ENCODE measurements at places on chromosomes 13 and 19.

GRCh38 chr13:109628251-109628699 is 158.1 kb downstream of the IRS2 start:
- DNase-seq, result no peak

GRCh38 chr13:39025433-39025839 is 12.5 kb downstream of the PROSER1 start:
- no peak for DNase-seq

- no peak for DNase-seq
Measured at GRCh38 chr13:109840201-109840892, 54.0 kb upstream of the IRS2 start.

- no peak for DNase-seq
Measured at GRCh38 chr19:30202060-30202600, 170.1 kb upstream of the ZNF536 start.

DNA sequence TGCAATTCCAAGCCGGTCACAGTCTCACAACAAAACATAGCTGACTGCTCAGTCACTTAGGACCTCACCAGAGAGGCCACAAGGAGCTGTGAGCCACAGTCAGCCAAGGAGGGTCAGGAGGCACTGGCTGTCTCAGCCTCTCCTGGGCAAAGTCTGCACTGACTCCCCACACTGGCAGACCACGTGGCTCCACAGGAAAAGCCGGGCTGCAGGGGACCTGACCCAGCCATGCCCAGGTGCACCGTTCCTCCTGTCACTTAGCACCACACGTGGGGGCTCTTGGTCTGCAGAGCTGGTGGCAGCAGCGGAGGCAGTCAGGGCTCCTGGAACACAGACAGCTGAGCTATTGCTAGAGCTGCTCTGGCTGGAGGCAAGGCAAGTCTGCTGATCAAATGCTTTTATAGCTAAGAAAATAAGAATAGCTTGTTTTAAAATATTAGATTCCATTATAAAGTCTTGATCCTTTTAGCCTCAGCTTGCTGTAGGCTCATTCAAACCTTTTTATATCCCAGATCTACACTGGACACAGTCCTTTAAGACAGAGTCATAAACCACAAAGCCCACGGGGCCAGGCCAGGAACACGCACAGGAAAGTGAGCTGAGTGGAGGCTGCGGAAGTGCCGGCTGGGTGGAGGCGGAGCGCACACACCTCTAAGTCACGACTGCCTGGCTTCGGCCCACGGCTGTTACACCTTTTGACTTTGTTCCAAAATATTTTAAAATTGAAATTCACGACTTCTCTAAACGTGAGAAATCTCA is 744.1 kb downstream of the UQCRFS1 start:
- DNase-seq, result no peak

DNA sequence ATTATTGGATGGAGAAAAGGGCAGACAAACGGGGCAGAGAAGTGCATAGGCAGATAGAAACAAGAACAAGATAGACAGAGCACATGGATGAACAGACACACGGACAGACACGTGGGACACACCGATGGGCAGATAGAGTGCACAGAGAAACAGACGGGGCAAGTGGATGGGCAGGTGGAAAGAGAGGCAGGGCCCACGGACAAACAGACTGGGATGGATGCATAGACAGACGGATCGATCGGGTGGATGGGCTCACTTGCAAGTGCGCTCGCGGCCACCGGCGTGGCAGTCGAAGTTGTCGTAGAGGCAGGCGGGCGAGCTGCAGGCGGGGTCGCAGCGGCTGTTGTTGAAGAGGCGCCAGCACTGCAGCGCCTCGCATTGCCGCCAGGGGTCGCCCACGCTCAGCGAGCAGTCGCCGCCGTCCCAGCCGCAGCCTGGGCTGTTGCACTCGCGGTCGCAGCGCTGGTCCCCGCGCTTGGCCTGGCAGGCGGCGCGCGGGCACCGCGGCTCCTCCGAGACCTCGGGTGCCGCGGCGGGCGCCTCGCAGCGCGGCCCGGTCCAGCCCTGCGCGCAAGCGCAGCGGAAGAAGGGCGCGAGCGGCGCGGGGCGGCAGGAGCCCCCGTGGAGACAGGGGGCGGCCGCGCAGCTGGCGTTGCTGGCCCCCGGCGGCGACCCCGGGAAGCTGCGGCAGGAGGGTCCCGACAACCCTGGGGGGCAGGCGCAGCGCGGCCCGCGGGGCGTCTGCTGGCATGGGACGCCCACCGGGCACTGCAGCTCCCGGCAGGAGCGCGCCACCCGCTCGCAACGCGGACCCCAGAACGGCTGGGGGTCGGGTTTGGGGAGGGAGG is 23.3 kb downstream of the NOTCH3 start:
- peak; percentile 59 for DNase-seq

- no peak for DNase-seq
Measured at GRCh38 chr13:78084401-78084800, 165.8 kb upstream of the EDNRB start.

DNA sequence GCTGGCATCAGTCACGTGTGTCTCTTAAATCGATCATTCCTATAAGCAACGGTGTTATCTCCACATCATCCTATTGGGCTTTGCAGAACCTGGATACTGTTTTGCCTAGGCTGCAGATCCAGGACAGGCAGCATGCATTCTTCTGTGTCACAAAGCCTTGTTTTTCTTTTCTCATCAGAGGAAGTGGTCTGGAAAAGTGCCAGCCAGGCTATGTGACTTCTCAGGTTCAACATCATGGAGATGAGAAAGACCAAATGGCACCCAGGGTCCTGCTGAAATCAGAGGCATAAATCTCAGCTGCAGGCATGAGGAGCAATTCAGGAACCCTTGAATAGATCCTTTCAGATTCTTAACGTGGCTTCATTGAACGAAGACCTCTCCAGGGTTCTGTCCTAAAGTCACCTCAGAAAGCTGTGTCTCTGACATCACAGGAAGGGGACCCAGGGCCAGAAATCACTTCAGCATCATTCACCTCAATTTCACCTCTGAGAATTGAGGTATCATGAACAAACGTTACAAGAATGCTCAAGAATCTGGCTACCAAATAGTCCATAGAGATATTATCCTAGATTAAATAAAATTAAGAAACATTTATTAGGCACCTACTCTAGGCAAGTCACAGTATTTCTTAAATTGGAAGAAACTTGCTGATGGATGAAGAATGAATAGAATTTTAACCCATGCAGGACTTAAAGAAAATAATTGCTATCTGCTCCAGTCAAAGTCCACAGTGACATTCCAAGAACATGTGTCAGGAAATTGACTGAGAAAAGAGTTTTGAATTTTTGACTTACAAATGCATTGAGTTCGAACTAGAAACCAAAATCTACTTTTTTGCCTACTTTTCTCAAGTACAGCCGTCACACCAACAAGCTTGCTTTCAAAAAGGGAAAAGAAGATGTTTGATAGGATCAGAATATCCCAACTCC is 124.1 kb downstream of the COG6 start:
- no peak for DNase-seq

DNA sequence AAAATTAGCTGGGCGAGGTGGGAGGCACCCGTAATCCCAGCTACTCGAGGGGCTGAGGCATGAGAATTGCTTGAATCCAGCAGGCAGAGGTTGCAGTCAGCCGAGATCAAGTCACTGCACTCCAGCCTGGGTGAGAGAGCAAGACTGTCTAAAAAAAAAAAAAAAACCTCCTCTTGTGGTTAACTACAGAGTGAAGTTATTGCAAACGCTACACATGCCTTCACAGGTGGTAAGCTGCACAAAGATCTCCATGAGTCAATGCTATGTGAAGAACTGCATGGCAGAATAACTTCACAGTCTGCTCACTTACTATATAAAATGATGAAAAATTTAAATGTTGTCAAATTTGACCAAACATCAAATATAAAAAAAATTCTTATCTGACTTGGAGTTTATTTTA is 436.8 kb downstream of the FGF14 start:
- no peak for DNase-seq

DNA sequence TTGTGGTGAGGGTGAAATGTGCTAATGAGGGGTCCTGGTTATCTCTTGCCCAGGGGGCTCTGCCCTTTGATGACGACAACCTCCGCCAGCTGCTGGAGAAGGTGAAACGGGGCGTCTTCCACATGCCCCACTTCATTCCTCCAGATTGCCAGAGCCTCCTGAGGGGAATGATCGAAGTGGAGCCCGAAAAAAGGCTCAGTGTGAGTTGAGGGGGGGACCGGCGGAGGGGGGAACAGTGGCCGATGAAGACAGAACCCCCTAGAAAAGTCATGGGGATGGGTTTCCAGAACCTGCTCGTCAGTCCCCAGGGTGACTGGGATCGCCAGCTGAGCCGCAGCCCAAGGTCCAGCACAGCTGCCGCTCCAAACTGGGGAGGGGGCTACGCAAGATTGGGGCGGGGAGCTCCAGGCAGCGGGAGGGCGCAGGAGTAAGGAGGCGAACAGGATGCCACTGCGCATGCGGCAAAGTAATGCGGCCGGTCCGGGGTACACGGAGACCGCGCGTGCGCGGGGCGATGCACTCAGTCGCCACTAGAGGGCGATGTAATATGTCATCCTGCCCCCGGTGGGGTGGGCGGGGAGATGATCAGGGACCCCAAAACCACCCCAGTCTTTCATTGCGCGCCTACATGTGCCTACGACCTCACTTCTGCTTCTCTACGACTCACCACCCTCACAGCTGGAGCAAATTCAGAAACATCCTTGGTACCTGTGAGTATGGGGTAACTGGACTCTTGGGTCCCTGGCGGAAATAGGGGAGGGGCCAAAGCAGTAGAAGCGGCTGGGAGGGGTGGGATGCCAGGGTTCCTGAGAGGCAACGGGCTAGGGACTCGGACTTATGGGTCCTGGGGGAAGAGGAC is 17.9 kb downstream of the BRSK1 start:
- DNase-seq, result peak; percentile 87

GRCh38 chr19:3544742-3545668 is 6.0 kb downstream of the TEKTIP1 start:
- peak; percentile 42 for DNase-seq

DNA sequence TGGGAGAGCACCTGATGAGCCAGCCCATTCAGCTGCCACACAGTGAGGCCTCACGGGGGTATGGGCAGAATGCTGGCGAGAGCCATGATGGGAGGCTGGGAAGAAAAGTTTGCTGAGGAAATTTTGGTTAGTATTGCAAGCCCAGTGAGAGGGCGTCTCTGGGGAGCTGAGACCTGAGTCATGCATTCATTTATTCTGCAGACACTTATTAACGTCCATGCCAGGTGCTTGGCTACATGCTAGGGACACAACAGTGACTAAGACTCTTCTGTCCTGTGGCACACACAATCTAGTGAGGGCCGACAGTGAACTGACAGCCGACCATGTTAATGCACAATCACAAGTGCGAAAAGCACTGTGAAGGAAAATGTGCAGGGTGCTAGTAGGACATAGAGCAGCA is 27.2 kb downstream of the WDR62 start:
- no peak for DNase-seq

- no peak for DNase-seq
Measured at GRCh38 chr13:31919971-31920726, 111.4 kb upstream of the FRY start.

DNA sequence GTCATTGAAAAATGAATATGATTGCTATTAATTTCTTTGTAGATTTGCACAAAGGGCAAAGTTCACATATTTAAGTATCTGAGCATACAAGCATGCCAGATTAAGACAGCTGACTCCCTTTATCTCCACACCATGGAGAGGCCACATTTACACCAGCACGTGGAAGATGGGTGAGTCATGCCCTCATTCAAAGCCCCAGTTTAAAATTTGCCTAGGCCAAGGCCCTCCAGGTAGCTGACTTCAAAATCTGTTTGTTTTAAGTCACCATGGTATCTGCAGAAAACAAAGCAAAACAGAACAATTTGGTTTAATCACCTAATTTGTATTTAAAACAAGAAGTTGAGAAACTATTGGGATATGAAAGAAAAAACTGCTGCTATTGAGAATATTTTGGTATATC is 109.2 kb downstream of the ESD start:
- no peak for DNase-seq

DNA sequence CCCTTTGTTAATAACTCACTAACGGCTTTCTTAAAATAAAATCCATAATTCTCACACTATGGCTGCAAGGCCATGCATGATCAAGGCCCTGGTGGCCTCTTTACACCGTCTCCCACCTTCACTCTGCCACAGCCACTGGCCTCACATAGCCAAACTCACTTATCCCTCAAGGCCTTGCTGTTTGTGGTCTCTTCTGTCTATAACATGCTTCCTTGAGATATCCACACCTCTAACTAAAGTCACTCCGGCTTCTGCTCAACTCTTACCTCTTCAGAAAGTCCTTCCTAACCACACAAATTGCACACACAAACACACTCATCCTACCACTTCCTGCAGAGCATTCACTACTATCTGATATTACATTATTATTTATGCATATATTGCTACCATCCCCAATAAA is 262.5 kb downstream of the DIAPH3 start:
- DNase-seq, result no peak

DNA sequence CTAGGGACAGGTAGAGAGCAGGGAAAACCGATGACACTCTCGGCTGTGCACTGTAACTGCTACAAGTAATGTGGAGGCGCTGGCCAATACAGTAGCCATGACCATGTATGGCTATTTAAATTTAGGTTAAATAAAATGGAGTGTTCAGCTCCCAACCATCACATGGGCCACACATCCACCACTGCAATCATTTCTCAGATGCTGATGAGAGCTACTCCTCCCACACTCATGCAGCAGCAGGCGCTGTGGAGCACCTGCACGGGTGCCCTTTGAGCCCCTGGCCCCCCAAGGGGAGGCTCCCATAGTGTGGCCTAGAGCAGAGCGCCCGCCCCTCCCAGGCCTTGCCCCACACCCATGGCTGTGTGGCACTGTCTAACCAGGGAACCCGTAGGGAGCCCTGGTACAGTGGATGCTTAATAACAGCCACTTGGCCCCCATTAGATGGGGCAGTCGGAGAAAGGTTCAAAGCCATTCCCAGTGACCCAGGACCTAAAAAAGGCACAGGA is 6.0 kb downstream of the ACP4 start:
- DNase-seq, result no peak

GRCh38 chr19:46521241-46521868 is 25.7 kb upstream of the PNMA8B start:
- DNase-seq, result no peak

GRCh38 chr13:37529751-37530385 is 68.7 kb downstream of the POSTN start:
- DNase-seq, result no peak

- DNase-seq, result no peak
Measured at GRCh38 chr13:112575675-112576074, 12.3 kb downstream of the TUBGCP3 start.

GRCh38 chr19:45876411-45877197 is 9.3 kb downstream of the IRF2BP1 start:
- DNase-seq, result no peak

GRCh38 chr19:38664503-38665211 is 17.2 kb downstream of the ACTN4 start:
- no peak for DNase-seq

- DNase-seq, result peak; percentile 78
Measured at GRCh38 chr19:56393119-56394012, at the start of gene ZNF582. Gene ZNF582 (minus strand): TSS chr19:56393534. CDS start chr19:56391752, 1,782 bp downstream.

DNA sequence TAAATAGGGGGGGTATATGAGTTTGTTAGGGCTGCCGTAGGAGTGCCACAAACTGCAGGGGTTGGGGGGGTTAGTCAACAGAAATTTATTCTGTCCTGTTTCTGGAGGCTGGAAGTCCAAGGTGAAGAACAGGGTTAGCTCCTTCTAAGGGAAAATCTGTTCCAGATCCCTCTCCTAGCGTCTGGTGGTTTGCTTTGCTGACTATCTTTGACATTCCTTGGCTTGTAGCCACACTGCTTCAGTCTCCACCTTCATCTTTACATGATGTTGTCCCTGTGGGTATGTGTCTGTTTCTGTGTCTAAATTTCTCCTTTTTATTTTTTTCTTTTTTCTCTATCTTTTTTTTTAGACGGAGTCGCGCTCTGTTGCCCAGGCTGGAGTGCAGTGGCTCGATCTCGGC is 8.1 kb upstream of the ICAM1 start:
- DNase-seq, result no peak

GRCh38 chr13:27997904-27998522 is 9.5 kb upstream of the URAD start:
- DNase-seq, result no peak
